ENCODE measurements at places on chromosomes 3 and 15. TPM values are rescaled to one million over a fixed set of nuclear protein-coding genes. Genes with fewer than 3 reads are reported as not detected.

Gene GRK7
- 4.8 TPM for total RNA-seq

- DNase-seq, result no peak
Measured at GRCh38 chr3:186432944-186433732, 71.1 kb upstream of the DGKG start.

DNA sequence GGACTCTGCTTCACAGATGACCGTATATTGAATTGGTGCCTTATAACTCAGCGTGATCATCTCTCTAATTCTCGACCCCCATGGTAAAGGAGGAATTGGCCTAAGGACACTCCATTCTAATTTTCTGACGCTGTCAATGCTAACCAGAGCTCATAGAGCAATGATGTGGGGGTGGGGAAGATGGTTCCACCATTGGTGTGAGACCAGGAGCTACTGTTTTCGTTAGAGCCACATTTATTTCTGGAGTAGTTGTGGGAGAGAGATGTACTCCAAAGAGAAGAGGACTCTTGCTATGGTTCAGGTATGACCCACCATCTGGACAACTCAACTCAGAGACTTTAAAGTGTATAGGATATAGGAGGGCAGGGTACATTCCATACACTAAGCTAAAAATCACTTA, 16.3 kb downstream of the ZBTB38 start:
- DNase-seq, result no peak

- peak; percentile 54 for DNase-seq
Measured at GRCh38 chr3:71581457-71582035, 2.0 kb downstream of the FOXP1 start.

All from umbilical cord (tissue), 2 donors.